ENCODE measurements at places on chromosomes 2 and 18.

- DNase-seq: no peak
Observed at GRCh38 chr2:221503965-221504364, 68.1 kb downstream of the EPHA4 start.

DNA sequence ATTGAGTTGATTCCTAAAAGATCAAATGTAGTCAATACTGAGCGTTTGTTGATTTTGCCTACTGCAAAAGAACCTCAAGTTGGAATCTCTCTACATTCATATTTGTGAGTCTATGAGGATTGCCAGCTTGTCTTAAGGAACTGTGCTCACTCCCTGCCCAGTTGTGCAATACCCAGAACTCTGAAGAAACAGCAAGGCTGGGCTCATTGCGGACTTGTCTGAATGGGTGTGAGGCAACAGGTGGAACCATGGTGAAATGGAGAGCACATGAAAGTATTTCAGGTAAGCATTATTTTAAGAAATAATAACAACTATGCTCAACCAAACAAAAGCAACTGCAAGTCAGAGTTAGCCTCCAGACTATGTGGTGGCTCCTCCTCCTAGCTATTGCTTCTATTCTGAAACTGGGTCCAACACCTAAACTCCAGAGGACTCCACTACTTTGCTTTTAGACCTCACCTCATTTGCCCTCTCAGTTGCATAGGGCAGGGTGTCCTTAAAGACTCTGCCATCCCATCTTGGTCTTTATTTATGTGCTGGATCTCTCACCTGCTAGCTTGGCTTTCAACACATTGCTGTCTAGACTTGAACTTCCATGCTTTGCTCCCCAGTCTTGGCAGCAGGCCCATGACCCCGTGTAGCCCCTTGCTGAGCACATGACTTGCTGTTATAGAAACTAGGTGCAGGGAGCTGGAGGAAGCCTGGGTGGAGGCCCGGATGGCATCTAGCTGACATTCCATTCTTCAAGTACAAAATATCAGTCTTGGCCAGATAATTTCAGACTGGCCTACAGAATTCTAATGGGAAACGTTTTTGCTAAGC lies 94.8 kb upstream of the ARL5A start:
- no peak for DNase-seq

DNA sequence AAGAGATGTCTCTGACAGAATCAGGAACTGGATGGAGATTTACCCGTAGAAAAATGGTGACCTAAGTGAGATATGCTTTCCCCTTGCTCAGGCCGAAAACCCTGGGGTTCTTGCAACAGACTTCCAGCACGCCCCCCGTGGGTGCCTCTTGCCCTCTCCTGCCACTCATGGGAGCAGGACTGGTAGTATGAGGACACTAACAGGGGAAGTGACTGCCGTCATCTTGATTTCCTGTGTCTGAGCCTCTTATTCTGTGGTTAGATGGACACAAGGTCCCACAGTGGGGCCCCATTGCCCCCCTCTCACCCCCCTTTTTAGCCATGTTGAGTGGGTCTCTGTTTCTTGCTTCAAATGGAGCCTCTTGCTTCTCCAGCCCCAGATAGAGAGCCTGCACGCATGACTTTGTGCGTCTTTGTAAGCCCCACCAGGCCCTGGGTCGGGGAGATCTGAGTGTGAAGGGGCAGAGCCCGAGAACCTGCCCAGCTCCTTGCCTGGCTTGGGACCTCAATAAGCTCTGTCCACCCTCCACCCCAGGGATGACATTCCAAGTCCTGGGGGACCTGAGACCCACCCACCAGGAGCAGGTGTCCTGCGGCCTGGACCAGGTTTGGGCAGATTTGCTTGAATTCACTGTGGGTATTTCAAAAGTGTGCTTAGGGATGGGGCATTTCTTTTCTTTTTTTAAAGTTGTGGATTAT lies 12.6 kb downstream of the GNLY start:
- no peak for DNase-seq

DNA sequence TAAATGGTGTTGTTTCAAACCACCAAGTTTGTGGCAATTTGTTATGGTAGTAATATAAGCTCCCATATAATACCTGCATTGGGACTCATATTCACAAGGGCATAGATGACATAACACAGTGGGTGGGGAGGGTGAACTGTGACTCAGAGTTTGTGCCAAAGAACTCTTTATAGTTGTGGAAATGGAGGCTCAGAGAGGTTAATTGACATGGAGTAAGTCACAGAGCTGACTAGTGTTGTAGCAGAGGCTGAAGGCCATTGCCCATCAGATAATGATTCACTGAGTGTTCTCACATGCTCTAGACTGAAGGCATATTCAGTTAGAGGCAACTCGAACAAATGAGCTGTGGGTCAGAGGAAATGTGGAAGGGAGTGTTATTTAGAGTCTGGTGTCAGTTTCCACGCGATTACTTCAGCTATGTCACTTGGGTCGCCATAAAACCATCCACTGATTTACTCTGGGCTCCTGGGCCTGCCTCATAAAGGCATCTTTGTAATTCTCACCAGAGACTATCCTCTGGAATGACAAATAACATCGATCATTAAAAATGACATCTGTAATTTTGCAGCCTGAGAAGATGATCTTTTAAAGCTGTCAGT lies 264.7 kb downstream of the CCDC85A start:
- DNase-seq: no peak

DNA sequence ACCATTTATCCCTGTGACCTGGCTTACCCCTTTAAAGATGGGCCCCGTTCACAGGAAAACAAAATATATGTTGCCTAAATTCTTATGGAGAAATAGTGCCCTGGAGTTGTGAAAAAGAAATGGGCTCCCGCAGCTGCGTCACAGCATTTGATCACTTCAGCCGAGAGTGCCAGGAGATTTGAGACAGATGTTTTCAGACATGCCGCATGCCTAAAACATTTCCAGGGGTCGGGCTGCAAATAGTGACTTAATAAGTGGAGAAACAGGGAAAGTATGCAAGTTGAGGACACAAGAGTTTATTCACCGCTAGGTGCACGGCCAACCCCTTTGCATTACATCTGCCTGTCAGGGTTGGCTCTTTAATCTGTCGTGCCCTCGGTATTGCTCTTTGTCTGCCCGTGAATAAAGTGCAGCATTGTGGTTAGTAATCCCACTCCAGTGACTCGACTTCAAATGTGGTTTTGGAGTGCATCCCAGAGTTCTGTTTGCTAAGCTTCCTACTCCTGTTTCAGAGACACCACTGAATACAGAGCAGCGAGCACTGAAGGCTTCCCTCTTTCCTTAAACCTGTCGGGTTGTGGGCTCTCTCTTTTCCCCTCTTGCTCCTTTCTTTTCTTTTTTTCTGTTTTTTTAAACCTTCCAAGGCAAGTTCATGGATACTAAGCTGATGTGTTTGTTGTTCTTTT lies 187.5 kb downstream of the LTBP1 start:
- DNase-seq: no peak

DNA sequence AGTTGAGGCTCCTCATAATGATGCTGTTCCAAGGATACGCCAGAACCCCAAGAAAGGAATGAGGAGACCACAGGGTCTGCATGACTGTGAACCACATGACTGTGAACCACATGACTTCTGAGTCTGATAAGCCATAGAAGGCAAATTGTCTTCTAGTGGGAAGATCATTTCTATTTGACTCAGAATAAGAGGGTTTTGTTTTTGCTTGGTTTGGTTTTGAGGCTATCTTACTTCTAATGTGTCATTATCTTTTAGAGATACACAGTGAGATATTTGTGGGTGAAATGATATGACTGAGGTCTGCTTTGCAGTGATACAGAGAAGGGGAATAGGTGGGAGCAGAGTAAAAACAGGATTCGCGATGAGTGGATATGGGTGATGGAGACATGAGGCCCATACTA lies 28.9 kb upstream of the BCL2L11 start:
- no peak for DNase-seq

GRCh38 chr18:78082816-78083215 lies 833.2 kb downstream of the GALR1 start:
- DNase-seq: no peak

DNA sequence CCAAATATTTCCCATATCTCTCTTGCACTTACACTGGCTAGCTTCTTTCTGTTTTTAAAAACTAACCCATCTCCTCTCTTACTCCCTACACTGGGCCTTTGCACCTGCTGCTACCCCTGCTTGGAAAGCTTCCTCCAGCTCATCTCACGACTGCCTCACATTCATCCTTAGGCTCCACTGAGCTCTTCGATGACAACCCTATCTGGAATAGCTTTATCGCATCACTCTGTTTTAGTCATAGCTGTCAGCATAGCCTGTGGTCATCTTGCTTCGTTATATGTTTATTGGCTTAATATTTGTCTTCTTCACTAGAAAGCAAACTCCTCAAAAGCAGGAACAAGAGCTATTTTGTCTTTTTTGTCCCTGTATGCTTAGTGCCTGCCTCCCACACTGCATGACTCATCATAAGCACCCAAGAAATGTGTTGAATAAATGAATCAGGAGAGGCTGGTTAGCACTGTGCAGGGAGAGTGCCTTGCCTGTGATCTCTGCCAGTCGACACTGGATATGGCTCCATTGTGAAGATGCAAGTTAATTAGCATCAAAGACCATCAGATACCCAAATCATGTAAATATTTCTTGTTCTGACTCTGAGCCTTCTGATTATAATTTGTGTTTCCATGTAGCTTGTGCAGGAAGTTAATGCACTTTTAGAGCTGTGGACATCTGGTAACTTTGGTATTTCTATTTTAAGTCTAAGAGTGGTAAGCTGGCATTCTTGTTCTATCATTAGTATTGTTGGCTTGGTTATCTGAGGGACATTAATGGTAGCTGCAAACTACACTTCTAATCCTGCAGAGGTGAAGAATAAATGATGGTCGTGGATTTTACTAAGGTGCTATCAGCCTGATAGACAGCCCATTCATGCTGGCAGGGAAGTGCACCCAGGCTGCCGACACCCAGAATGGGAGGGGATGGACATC lies 10.3 kb upstream of the DYTN start:
- no peak for DNase-seq

DNA sequence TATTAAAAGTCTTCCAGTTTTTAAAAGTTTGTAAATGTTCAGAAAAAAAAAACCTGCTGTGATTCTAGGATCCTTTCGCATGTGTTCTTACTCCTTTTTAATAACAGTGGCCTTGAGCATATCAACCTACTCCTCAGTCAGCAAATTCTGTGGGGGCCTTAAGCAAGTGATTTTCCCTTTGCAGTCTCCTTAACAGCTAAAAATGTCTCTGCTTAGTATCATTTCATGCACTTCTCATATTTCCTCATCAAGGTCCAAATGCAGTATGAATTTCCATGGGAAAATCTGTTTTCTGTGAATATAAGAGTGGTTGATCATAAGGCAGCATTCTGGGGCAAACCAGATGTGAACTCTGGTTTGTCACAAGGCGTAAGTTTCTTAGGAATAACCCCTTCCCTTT lies 2175.1 kb upstream of the PIK3C3 start:
- DNase-seq: no peak
